Stimulated activated CD8-positive, alpha-beta memory T cell treated with anti-CD3 and anti-CD28 coated beads, Interleukin-15, amount 100 ng/mL, for 48 hours (primary cell): ENCODE measurements at places on chromosomes 1 and 21.

DNA sequence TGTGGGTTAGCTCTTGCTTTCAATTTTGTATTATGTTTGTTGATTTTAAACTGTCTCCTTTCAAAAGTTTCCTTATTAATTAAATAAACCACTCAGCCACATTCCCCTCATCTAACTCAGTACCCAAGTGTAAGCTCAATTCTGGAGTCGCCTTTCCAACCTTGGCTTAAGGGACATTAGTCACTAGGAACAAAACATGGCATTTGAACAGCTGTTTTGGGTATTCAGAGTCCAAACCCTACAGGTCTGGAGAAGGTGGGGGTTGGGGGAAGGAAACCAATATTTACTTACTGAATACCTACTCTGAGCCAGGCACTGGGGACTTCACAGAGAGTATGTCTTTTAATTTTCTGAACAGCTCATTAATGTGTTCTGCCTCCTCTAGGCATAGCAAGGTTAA lies 117.2 kb upstream of the JUN start:
- no peak for DNase-seq

DNA sequence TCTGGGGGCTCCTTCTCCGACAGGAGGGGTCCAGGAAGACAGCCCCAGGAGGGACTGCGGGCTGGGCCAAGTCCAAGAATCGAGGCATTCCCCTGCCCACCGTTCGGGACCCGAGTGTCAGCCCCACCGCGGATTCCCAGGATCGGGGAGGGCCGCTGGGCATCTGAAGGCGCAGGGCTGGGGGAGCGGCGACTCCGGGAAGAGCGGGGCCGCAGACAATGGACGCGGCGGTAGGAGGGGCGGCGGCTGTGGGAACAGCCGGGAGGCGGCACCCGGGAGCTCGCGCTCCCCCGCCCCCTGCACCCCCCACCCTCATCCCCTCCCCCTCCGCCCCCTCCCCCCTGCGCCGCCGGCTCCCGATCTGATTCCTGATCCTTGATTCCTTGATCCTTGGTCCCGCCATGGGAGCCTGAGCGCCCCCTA lies at the start of gene VANGL2:
TSS of gene VANGL2 (plus strand) at position 342 of the 423 bp plus-strand sequence. CDS start 15,274 bp downstream, outside the sequence.
- peak; percentile 20 for DNase-seq

DNA sequence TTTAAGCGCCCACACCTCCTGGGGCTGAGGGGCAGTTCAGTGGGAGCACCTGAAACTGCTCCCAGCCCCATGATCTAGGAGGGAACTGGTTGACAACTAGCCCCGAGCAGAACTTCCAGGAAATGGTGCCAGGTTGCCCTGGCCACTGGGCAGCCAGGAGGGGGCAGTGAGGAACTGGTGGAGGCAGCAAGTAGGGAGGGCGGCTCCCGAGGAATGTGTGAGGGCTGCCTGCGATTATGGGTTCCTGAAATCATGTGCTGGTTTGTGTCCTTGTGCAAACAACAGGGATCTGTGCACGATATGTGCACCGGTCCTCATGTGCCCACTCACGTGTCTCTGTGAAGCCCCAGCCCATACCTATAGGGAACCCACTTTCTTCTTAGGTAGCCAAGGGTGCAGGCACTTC lies 9.9 kb downstream of the GPR3 start:
- no peak for DNase-seq

DNA sequence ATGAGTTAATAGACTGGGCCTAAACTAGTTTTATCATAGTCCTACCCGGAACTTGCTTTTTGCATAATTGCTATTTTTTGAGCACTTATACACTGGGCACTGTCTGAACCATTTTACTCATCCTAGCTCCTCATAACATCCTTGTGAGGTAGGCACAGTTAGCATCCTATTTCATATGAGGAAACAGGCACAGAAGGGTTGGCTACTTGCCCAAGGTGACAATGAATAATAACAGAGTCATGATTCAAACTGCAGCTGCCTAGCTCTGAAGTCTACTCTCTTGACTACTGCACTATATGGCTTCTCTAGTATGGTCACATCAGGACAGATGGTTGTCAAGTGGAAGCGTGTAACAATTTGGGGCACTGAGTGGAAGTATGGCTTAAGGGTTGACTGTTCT lies 18.2 kb upstream of the RC3H1 start:
- DNase-seq: no peak

GRCh38 chr21:42580793-42581321 lies 67.2 kb downstream of the SLC37A1 start:
- DNase-seq: no peak

GRCh38 chr1:198906739-198907422 lies 268.0 kb downstream of the PTPRC start:
- DNase-seq: no peak

- DNase-seq: no peak
Measured at GRCh38 chr1:59044535-59045121, 252.3 kb upstream of the FGGY start.

DNA sequence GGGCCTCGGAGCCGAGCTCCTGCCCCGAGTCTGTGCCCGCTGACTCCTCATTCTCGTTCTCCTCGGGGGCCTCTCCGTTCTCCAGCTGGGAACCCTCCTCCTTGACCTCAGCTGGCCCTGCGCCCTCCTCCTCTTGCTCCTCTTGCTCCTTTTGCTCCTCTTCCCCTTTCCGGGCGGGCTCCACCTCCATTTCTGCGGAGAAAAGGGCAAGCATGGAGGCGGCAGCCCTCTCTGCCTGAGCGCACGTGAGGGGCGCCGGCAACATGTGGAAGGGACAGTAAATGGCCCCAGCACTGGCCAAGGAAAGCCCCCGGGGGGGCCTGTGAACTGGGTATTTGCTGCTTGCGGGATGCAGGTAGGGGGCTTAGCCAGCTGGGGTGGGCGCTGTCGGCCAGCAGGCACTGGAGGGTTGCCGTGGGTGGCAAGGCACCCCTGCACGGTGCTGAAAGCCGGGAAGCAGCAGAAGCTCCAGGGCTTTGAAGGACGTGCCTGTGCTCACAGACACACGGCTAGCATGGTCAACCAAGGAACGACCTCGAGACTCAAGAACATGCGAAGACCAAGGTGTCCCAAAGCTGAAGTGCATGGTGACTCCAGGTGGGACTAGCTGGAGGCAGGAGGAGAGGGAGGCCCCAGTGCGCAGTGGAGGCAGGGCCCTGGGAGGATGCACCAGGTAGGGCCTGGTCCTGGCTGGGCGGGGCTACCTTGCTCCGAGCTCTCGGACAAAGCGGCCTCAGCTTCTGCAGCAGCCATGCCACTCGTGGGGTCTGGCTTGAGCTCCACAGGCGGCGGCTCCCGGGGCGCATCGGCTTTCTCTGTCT lies 30.7 kb downstream of the ZBTB17 start:
- DNase-seq: no peak

- DNase-seq: no peak
Measured at GRCh38 chr1:23868557-23869016, 497 bp upstream of the FUCA1 start.

DNA sequence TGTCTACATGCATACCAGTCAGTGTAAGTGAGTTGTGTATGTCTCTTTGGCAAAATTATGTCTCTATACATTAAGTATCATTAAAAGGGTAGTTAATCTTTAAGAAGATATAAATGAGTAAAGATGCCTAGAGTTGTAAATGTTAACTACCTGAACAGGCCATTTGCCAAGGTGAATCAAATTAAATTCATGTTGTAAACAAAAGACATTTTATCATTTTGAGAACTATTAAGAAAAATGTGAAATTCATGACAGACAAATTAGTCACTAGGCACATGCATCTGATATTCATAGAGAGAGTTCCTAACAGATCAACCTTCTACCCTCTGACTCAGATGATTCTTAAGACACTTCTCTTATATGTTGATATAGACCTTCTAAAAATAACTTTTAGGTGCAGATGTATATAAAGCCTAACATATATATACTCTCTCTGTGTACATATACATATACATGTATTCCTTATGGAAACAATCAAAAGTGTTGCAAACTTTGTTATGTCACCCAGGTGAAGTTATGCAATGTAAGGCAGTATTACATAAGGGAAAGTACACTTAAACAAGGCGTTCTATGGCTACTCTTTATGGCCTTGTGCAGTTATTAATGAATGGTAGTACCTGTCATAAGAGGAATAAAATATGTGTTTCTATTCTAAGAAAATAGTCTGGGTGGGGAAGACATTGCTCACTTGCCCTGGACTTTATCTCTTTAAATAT lies at the start of gene TMPRSS15:
TSS of gene TMPRSS15 (minus strand) at position 51 of the 716 bp plus-strand sequence. CDS start 163 bp downstream, outside the sequence.
- DNase-seq: no peak

GRCh38 chr1:228866468-228866867 lies 131.2 kb downstream of the RHOU start:
- no peak for DNase-seq

DNA sequence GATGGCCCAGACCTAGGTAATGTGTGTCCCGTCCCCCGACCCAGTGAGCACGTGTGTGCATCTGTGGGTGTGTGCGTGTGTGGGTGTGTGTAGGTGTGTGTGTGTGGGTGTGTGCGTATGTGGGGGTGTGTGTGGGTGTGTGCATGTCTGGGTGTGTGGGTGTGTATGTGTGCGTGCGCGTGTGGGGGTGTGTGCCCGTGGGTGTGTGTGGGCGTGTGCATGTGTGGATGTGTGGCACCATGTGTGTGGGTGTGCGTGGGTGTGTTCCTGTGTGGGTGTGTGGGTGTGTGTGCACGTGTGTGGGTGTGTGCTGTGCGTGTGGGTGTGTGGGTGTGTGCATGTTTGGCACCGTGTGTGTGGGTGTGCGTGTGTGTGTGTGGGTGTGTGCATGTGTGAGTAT lies 309.5 kb downstream of the KIF26B start:
- no peak for DNase-seq
